Activated T-cell treated with anti-CD3 and anti-CD28 coated beads, Interleukin-2, amount 50 U/mL, for 24 hours (primary cell): ENCODE measurements at places on chromosomes 4 and X.

GRCh38 chrX:69062493-69062892, 102.8 kb downstream of the PJA1 start:
- no peak overlapping the region for H3K4me3 ChIP-seq
- peaks cover 44% of the 10 kb centered on the region for H3K27me3 ChIP-seq
- no peak for DNase-seq
- no peaks in the 10 kb centered on the region for H3K36me3 ChIP-seq
- H3K4me1 ChIP-seq = no peaks in the 10 kb centered on the region

GRCh38 chr4:183831683-183832082, 73.4 kb upstream of the STOX2 start:
- H3K4me3 ChIP-seq = no peak overlapping the region
- H3K4me1 ChIP-seq = peaks cover 17% of the 10 kb centered on the region
- no peaks in the 10 kb centered on the region for H3K36me3 ChIP-seq
- no peak overlapping the region for H3K27ac ChIP-seq
- no peak for DNase-seq

- DNase-seq = no peak
- H3K27me3 ChIP-seq = no peaks in the 10 kb centered on the region
- peaks cover 50% of the 10 kb centered on the region for H3K36me3 ChIP-seq
- H3K4me3 ChIP-seq = no peak overlapping the region
Measured at GRCh38 chr4:80049402-80049801, 23.6 kb downstream of the ANTXR2 start.

GRCh38 chr4:7434766-7435150, at the start of gene PSAPL1:
Gene PSAPL1, minus strand, starts transcription at chr4:7434930. Its CDS starts 51 bp downstream, at chr4:7434879.
- no peaks in the 10 kb centered on the region for H3K27me3 ChIP-seq
- H3K4me1 ChIP-seq = no peaks in the 10 kb centered on the region
- H3K36me3 ChIP-seq = no peaks in the 10 kb centered on the region
- no peak within 1 kb of the TSS for H3K27ac ChIP-seq
- no peak for DNase-seq
- no peak within 1 kb of the TSS for H3K4me3 ChIP-seq
